ENCODE measurements at places on chromosomes 2 and 18. TPM values are rescaled to one million over a fixed set of nuclear protein-coding genes. Genes with fewer than 3 reads are reported as not detected.

- no peak for DNase-seq
Observed at GRCh38 chr18:27983780-27984179, 193.2 kb downstream of the CDH2 start.

- DNase-seq: no peak
Observed at GRCh38 chr2:54709336-54709809, 14.1 kb upstream of the EML6 start.

DNA sequence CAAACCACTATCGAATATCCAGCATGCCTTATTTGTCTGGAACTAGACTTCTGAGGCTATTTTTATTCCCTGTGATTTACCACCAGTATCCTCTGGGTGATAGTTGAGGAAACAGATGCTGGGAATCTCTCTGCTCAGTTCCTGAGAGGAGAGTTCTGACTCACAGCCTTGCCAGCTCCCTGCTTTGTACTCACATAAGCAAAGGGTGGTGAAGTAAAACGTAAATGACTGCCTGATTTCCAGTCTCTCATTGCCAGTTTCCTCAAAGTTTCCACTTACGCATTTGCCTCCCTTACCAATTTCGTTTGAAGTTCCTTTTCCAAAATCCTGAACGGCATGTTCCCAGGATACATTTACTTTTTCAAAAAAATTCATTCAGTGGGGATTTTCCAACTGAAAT is 69.2 kb upstream of the HNRNPA3 start:
- DNase-seq: no peak

Gene DUSP2
- total RNA-seq: 5.2 TPM

Data from spinal cord (tissue), 10 donors.